Stimulated activated CD4-positive, alpha-beta T cell treated with anti-CD3 and anti-CD28 coated beads, Interleukin-12 subunit alpha, Interleukin-12 subunit beta, amount 100 ng/mL, for 4 hours (primary cell): ENCODE measurements at places on chromosomes 11 and 22.

DNA sequence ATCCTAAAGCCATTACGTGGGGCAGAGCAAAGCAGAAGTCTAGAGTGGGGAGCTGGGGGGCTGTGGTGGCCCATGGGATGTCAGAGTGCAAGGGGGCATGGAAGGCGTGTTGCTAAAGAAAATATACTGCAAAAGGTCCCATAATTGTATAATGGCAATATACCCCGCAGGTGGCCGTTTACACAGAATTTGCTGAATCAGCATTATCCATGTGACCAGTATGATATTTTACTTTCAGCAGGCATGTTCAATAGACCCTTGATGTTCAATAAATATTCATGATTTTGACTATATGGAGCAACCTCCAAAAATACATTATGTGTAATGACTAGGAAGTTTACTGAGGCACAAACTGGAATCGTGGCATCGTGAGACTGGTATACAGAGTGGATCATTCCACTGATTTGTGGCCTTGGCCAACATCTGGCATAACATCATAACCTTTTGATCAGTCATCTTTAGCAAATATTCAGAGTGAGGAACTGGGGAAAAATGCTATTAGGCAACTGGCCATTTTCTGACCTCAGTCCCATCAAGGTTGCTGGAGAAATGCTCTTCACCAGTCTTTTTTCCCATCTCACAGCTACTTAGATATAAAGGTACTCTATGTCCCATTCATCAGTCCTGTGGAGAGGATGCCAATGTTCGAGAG lies 29.3 kb upstream of the PPP2R1B start:
- no peak for DNase-seq

GRCh38 chr11:3835751-3836150 lies 5.0 kb downstream of the RHOG start:
- no peak for DNase-seq

GRCh38 chr11:110878513-110878912 lies 166.3 kb upstream of the ARHGAP20 start:
- DNase-seq: no peak

DNA sequence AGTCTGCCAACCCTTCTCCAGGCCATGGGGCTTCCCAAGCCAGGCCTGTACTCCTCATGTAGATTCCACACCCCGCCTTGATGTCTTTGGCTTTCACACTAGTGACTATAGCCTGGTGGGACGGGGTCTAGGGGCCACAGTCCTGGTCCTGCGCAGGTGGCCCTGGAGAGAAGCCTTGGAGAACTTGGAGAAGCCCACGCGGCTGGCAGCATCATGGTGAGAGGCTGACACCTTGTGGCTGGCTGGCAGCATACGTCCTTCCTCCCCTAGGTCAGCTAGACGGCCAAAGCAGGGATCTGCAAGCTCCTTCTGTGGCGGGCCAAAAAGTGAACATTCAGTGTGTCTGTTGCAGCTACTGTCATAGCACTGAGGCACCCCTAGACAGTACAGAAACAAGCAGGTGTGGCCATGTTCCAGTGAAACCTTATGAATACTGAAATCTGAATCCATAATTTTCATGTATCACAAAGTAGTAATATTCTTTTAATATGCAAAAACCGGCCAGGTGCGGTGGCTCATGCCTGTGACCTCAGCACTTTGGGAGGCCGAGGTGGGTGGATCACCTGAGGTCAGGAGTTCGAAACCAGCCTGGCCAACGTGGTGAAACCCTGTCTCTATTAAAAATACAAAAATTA lies 42.0 kb downstream of the FAM83F start:
- peak; percentile 55 for DNase-seq

DNA sequence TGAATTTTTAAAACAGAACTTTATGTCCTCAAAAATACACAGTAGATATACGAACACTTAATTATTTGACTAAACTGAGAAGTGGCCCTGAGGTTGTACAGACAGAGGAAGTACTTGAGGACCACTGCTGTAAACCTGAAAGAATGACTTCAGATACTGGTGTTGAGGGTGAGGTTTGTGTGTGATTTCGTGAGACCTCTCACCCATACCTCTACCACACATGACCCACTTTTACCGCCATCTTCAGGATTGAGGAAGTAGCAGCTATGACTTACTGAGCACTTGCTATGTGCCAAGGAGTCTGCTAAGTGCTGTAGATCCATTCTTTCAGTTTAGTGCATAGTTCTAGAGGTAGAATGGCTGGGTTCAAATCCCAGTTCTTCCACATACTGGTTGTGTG lies 21.9 kb downstream of the MMP13 start:
- no peak for DNase-seq

DNA sequence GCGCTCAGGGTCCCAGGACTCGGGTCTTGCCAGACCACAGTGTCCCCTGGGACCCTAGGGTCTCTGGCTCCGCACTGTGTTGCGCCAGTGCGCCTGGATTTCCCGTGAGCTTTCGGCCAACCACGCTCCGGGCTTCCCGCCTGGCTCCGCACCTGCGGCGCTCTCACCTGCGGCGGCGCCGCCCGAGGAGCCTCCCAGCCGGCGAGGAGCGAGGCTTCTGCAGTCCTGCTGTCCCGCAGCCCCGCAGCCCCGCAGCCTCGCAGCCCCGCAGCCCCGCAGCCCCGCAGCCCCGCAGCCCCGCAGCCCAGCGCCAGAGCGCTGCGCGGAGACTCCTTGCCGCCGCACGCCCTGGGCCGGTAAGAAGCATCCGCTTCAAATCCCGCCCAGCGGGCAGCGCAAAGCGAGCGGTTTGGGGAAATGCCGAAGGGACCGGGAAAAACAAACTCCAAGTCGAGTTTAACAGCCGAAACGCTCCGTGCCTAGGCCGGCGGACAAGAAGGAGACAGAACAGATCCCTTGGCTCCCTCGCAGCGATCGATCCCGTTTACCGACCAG lies 939 bp downstream of the ALX4 start:
- DNase-seq: no peak

- DNase-seq: no peak
These were observed 16.2 kb upstream of the RRAS2 start for GRCh38 chr11:14374922-14375830.
